ENCODE measurements at places on chromosomes 16 and 17. TPM values are rescaled to one million over a fixed set of nuclear protein-coding genes. Genes with fewer than 3 reads are reported as not detected.

The CLEC19A gene
- 0.20 TPM for total RNA-seq

The SYT17 gene
- 2.6 TPM for total RNA-seq

The CUEDC1 gene
- 6.5 TPM for total RNA-seq

The PNPO gene
- total RNA-seq = 6.7 TPM

The NUBP2 gene
- total RNA-seq = 67.7 TPM

The AFMID gene
- total RNA-seq = 64.1 TPM

The AOC3 gene
- total RNA-seq = 2.6 TPM

The CD7 gene
- total RNA-seq = 0.35 TPM

Measured in H9 (cell line).